ENCODE measurements at places on chromosomes 4 and X.
A peak's percentile ranks its signal among the peaks of the same experiment; 100 is the strongest.

- no peak for ATAC-seq
Observed at GRCh38 chr4:17704020-17704650, 77.3 kb downstream of the FAM184B start.

DNA sequence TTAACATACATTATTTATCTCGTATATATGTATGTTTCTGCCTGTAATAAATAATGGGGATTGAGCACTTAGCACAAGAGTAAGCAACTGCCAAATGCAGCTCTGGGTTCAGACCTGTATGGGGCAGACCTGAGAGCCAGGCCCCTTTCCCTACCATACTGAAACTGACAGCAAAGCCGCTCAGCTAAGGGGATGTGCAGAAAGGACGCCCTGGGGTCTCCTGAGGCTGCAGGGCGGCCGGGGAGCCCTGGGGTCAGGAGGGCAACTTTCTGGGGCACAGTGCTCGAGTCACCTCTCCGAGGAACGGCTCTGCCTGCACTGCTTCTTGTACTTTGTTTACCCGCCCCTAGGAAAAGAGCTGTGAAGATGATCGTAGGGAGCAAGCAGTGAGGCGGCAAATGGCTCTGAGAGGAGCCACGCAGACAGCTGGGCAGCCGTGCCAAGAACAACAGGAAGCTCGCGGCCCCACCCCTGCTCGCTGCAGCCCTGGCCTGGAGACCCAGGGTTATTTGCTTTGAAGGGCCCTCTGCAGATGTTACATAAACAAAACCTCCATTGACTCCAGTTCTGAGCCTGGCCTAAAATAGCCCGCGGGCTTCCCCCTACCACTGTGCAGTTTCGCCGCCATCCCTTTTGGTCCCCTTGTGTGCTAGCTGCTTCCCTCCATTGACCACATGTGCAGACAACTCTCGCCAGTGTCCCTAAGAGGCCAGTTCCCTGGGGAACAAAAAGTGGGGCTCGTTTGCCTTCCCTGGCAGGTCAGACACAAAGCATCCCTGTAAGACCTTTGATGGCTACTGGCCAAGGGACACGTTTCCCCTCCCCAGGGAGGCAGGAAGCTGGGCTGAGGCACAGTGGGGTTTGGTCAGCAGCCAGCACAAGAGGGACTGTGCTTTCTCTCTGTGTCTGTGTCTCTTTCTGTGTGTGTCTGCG lies 111.3 kb upstream of the LNX1 start:
- ATAC-seq: peak; percentile 77

DNA sequence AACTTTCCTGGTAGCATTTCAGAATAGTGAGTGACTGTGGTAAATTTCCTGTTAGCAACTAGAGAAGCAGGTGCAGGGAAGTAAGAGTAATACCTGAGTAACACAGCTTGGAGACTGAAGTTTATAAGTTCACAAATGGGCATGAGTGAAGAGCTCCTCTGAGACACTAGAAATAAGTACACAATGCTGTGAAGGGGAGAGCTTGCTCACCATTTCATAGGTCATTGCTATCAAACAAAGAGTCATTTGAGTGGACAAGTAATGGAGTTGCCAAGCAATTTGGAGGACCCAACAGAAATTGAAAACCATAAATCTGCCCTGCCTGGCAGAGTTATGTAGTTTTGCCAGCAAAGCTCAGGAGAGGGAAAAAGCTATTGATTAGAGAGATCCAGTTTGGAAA lies 523.6 kb downstream of the TRAM1L1 start:
- no peak for ATAC-seq

GRCh38 chr4:53608242-53608641 lies 17.0 kb upstream of the LNX1 start:
- no peak for ATAC-seq

GRCh38 chr4:145154573-145154972 lies 25.8 kb downstream of the OTUD4 start:
- ATAC-seq: no peak

DNA sequence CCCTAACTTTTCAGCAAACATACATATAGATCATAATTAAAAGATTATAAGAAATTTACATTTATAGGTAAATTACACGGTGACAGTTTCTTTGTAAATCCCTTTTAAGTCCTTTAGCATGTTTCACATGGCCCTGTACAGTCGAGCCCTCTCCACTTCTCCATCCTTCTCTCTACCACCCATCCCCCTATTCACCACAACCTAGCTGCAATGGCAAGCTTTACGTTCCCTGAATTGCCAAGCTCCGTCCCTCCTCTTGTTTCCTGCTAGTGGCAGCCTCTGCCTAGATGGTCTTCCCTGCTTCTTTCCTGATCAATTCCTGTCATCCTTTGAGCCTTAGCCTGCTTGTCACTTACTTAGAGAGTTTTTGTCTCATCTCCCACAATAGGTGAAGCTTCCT lies 116.2 kb downstream of the TMA16 start:
- ATAC-seq: no peak

DNA sequence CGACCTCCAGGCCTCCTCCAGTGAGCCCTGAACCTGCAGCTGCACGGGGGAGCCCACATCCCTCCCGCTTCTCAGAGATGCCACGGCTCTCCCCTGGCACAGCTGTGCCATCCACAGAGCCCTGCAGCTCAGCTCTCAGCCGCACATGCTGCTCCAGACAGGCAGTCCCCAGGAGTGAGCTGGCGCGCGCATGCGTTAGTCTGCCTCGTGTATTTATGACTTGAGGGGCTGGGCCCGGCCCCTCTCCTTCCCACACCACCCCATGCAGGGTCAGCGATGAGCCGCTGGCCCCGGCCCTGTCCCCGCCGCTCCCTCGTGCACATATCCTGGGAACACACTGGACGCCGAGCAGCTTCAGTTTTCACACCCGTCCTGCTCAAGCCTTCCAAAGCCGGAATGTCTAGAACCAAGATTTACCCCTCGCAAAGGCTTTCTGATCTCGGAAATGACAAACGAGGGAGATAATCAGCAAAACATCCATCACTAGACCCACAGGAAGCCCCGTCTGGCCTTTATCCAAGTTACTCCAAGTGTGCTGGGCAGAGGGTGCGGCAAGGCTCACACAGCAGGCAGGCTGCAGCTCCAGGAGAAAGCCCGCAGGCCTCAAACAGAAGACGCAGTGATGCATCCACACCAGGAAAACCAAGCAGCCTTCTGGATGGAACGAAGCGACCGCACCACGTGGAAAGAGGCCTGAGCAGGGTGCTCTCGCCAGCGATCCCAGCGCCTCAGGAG lies 24.3 kb downstream of the GAK start:
- ATAC-seq: no peak

DNA sequence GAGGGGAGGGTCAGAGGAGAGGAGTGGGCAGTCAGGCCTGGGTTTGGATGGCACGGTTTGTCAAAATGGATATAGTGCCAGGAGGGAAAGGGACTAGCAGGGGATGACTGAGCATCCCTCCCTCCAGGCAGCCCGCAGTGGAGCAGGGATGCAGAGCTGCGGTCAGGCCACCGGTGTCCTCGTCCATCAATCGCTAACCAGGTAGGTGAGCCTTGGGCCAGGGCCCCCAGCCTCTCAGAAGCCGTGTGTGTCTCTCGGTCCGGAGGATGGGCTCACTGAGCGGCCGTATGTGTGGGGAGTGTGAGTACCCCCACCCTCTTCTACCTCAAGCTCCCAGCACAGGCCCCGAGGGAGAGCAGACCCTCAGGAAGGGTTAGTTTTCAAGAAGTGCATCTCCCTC lies 538 bp upstream of the CYTL1 start:
- ATAC-seq: peak; percentile 26

DNA sequence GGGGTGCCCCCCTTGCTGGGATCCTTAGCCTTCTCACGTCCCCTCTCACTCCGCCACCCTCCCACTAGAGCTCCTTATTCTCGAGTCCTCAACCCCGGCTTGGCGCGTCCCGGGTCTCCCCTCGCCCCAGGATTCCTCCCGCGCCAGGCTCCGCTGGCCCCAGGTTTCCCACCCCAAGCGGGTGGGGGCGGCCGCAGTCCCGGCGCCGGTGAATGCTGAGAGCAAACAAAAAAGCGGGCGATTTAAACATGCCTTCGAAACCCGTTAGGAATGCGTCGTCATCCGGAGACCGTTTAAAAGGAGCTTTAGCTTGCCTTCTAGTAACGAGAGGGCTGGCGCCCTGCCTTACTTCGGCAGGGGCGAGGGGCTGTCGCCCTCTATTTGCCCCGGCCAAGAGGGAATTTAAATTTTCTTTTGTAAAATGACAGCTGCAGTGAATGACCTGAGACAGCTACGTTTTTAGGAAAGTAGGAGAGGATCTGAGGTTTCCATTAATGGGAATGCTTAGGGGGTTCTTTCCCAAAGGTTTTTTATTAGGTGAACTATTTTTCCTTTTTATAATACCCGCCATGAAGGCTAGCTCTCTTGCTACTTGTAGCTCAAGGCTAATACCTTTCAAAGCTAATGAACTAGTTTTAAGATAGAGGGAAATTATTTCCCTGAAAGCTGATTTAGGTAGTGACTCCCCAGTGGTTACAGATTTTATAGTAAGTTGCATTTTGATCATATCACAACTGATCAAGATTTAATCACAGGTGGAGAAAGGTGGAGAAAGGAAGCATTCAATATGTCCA lies 3.1 kb downstream of the JADE1 start:
- ATAC-seq: no peak

DNA sequence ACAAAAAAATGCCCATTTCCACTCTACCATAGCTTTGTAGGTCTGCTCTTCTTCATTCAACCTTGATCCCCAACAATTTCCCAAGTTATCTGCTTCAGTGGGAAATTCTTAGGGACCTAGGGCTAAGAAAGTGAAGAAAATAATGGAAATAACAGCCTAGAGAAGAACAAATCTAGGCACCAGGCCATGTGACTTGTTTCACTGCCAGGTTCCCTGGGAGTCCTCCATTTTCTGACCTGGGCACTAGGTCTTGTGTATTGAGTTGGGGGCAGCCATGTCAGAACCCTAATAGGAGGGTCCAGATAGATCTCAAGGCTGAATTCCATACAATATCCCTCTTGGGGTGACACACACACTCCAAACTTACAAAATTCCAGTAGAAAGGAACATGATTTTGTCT lies 194.6 kb upstream of the STK26 start:
- ATAC-seq: no peak

GRCh38 chrX:53458082-53458481 lies 23.9 kb upstream of the HSD17B10 start:
- no peak for ATAC-seq

GRCh38 chr4:55318175-55319129 lies 27.6 kb upstream of the SRD5A3 start:
- ATAC-seq: peak; percentile 63

DNA sequence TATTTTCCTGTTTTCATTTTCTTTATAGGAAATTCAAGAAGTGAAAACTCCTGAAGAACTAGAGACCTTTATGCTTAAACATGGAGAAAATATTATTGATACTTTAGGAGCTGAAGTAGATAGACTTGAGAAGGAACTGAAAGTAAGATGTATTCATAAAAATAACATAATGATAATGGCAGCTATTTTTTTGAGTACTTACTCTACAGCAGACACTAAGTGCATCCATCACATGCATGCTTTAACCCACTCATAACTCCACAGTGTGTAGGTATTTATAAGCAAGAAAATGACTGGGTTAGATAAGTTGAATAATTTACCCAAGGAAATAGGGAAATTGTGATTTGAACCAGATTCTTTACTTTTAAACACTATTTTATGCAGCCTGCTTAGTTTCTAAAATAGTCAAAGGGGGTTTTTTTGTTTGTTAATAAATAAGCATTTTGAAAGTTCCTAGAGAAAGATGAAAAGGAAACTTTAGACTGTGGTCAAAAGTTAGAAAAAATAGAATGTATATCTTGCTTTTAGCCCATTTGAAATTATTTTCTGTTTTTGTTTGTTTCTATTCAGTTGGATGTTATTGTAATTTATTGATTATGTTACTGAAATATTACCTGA lies 74.2 kb downstream of the BEND4 start:
- ATAC-seq: no peak

- peak; percentile 73 for ATAC-seq
Observed at GRCh38 chr4:78809928-78810835, 34.0 kb downstream of the BMP2K start.

- no peak for ATAC-seq
Observed at GRCh38 chr4:168527560-168527959, 30.7 kb downstream of the PALLD start.

DNA sequence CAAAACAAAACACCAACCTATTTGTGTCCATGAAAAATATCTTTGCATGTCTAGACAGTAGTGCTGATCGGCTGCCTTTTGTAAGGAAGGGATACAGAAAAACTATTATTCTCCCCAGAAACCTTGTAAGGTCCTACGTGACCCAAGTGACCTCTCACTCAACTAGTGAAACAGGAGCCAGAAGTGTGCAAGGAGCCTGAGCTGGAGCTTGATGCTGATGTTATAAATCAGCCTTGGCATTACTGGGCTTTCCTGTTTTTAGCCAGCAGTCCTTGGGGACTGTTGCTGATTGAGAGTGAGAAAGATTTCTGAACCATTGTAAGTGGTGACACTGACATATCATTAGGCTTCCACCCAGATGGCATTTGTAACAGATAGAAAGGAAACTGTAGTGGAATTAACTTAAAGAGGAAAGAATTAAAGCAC lies 100.8 kb upstream of the LIMCH1 start:
- peak; percentile 48 for ATAC-seq

DNA sequence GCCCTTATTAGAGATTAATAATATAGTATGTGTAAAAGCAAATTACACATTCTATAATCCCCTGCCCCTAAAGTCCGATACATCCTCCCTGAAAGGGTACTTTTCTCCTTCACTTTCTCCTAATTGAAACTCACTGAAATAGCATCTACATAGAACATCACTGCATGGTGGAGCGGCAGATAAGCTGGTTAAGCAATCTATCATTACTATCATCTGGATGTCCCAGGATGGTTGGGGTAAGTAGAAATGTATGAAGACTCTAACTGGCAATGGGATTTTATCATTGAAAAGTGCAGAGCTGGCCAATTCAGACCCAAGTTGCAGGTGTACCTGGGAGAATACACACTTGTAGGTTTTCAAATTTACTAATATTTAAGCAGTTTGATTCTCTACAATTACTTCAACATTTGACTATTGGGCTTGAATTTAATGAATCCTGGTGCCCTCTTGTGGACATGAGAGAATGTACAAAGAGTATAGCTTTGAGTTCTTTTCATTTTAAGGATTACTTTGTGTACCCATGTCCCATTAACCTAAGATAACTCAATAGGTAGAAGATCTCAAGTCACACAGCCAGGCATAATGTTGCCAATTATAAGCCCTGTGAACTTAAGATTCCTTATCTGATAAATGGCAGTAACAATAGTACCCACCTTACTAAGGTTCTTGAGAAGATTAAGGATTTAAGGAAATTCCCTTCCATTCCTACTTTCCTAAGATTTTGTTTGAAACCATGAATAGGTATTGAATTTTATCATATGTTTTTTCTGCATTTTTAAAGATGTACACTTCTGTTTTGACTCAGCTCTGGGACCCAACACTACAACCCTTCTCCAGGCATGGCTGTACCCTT lies 69.8 kb downstream of the SHROOM3 start:
- ATAC-seq: peak; percentile 60

Data from esophagus mucosa (tissue), 1 donor.